ENCODE measurements at places on chromosomes 1 and 21.

DNA sequence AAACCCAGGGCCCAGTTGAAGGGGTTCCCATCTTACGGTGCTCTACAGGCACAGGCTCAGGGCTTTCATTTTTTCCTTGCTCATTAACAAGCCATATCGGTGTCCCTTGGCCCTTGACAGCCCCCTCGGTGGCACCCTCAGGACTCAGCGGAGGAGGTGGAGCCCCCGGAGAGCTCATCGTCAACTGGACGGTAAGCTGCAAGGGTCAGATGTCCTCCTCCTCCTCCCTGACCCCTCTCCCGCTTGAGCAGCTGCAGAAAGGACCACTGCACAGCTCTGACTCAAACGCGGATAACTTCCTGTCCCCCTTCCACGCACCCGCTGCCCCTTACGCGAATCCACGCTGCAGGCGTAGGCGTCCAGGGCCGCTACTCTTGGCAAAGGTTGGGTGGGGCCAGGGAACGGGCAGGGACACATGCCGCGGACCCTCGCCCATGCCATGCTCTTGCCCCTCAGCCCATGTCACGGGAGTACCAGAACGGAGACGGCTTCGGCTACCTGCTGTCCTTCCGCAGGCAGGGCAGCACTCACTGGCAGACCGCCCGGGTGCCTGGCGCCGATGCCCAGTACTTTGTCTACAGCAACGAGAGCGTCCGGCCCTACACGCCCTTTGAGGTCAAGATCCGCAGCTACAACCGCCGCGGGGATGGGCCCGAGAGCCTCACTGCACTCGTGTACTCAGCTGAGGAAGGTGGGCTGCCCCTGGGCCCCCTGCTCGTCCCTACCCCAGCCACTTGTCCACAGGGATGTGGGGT, 14.7 kb downstream of the TMEM81 start:
- no peak for DNase-seq

- peak; percentile 71 for DNase-seq
Measured at GRCh38 chr1:43994794-43995790, 3.7 kb downstream of the CCDC24 start.

DNA sequence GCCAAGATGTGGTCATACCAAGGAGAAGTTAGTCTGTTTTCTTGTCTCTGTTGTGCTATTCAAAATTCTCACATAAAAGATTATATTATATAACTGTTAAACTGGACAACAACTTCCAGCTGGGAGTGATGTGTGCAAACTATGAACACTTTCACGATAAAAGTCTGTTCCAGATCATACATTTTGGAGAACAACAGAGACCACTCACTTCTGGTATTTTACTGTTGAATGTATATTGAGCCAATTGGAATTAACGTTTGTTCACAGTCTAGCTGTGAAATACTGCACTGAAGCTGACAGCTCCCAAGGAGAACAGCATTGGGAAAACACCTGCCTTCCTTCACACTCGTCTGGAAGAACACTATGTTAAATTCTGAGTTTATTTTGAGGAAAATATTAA, 860 bp upstream of the SHCBP1L start:
- DNase-seq = no peak

GRCh38 chr1:59357645-59358320, 60.9 kb downstream of the FGGY start:
- DNase-seq = no peak

DNA sequence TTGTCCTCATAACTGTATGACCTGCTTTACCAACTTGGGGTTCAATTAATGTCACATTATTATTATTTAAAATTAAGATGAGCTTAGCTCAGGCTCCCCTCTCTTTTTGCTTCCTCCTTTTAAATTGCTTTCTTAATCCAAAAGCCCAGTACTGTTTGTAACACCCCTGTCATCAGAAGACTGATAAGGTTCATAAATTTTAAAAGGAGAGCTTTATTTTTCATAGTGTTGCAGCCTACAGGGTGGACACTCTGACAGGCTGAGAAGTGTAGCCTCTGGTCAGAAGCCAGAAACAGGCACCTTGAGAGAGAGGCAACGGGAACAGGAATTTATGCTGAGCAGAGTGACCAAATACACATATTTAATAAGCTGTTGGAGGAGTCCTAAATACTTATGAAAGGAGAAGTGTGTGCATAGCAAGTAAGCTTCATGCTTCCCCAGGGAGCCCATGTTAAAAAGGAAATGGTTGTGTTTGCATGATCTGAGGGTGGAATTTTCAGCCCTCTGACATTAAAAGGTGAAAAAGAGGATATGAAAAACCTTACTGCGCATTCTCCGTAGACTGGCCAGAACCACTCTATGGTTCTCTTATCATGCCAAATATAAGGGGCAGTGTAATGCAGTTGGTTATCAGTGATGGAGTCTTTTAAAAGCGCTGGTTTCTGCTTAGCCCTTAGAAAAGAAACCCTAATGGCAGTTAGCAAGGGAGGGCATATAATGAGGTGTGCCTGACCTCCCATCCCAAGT, 30.5 kb upstream of the FGGY start:
- no peak for DNase-seq

GRCh38 chr1:207858281-207858680, 52.6 kb downstream of the CD34 start:
- DNase-seq = no peak

DNA sequence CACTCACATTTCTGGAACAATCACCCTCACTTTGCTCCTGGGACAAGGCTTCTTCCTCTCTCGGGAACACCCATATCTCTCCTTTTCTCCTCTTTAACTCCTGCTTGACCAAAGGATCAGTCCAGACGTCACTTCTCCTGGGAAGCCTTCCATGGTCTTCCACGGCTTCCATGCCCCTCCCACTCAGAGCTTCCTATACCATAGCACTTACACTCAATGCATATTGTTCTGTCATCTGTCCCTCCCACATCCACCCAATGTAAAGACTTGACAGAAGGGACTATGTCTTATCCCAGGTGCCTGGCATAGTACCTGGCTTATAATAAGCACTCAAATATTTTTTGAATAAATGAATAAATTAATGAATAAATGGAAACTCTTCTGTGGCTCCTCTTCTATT, 28.2 kb downstream of the CD34 start:
- no peak for DNase-seq

DNA sequence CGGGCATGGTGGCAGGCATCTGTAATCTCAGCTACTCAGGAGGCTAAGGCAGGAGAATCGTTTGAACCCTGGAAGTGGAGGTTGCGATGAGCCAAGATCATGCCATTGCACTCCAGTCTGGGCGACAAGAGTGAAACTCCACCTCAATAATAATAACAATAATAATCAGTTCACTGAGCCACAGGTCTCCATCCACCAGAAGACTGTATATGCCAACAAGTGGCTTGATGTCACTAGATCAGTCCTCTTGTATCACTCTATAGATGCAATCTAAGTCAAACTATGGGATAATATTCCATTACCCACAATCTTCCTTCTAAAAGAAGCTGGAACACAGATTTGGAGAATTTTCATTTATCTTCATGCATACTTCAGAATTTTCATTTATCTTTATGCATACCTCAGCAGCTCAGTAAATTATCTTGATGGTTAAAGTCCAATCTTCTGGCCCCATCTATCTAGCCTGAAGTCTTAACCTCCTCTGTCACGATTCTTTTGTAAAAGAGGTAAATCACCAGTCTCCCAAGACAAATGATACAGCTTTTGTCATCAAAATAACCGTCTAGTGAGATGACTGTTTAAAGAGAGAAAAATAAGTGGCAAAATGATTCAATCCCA, 61.8 kb downstream of the PUM1 start:
- DNase-seq = no peak

- no peak for DNase-seq
Measured at GRCh38 chr1:23395154-23395724, 25.6 kb upstream of the ZNF436 start.

GRCh38 chr1:203528063-203528462, 34.1 kb downstream of the OPTC start:
- no peak for DNase-seq

- DNase-seq = peak; percentile 93
Measured at GRCh38 chr1:32724678-32725614, 22.4 kb upstream of the SYNC start.

DNA sequence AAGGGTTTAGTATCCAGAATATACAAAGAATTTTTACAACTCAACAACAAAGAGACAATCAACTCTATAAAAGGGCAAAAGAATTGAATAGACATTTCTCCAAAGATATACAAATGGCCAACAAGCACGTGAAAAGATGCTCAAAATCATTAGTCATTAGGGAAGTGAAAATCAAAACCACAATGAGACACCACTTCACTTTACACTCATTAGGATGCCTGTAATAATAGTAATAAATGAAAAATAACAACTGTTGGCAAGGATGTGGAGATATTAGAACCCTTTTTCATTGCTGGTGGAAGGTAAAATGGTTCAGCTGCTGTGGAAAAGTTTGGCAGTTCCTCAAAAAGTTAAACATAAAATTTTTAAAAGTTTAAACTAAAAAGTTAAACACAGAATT, 7.0 kb upstream of the ABCD3 start:
- DNase-seq = no peak

- no peak for DNase-seq
Measured at GRCh38 chr1:207470927-207471326, 16.8 kb downstream of the CR2 start.

DNA sequence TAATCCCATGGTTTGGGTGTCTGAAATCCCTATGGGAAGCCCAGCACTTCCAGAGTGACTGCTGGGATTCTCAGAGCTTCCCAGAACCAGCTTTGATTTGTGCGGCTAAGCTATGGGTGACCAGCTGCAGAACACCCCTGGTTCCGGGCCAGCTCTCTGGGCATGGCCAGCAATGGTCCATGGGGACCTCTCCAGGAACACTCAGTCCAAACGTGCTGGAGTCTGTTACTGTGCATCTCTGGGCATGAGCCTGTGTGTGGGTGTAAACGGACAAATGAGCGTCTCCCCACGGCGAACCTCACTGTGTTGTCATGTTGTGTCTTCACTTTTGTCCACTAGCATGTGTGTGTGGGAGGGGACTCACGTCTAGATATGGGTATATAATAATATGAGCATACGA, 54.4 kb downstream of the MAB21L3 start:
- no peak for DNase-seq

GRCh38 chr21:44653656-44654575, 543 bp downstream of the KRTAP12-4 start:
- DNase-seq = no peak

GRCh38 chr1:156371553-156372264, 2.7 kb downstream of the RHBG start:
- DNase-seq = peak; percentile 37

DNA sequence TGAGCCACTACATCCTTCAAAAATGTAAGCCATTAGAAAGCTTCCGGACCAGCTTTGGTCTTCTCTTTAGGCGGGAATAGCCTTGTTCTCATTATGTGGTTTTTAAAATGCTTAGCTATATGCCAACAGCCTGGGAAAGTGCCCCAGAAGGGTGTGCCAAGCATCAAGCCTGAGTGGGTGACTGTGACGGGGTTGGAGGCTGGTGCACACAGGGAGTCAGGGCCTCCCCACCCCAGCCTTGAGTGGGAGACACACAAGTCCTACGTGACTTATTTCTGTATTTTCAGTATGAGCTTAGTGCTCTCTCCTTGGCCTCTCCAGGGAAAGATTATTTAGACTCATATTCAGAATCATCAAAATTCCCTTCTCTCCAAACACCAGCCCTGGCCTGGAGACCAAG, 9.8 kb downstream of the UBASH3A start:
- no peak for DNase-seq

DNA sequence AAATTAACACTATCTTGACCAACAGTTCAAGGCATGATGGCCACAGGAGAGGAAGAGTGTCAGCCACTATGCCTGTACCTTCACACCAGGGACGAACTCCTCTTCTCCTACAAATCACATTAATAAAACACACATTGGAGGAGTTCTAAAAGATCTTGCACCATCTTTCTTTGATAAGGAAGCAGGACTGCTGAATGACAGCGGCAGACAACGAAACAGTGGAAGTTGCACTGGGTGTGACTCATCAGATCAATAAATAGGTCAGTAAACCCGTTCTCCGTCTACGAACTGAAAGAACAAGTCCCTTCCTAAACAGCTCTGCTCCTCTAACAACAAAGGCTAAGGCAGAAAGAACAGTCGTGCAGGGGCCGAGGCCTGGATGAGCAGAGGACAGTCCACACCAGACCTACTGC, 23.1 kb downstream of the UBE2G2 start:
- no peak for DNase-seq
